ENCODE measurements at places on chromosomes 12 and 14.
A peak's percentile ranks its signal among the peaks of the same experiment; 100 is the strongest.

GRCh38 chr12:97194546-97194945 lies 268.1 kb upstream of the RMST start:
- DNase-seq: no peak

DNA sequence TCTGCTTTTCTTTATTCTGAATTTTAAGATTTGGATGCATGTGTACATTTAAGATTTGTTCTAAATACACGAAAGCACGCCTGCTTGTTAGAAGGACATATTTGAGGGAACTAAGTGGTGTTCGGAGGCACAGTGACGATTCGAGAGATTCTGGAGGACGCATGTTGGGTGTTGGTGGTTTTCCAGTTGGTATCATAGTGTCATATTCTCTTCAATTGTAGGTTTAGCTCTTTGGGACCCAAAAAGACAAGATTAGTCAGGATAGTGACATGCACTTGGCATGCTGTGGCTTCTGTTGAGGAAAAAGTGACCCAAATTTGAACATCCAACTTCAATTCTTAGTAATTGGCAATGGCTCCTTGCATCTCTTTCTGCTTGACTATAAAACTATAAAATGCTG lies 30.1 kb downstream of the PRKCH start:
- no peak for DNase-seq

DNA sequence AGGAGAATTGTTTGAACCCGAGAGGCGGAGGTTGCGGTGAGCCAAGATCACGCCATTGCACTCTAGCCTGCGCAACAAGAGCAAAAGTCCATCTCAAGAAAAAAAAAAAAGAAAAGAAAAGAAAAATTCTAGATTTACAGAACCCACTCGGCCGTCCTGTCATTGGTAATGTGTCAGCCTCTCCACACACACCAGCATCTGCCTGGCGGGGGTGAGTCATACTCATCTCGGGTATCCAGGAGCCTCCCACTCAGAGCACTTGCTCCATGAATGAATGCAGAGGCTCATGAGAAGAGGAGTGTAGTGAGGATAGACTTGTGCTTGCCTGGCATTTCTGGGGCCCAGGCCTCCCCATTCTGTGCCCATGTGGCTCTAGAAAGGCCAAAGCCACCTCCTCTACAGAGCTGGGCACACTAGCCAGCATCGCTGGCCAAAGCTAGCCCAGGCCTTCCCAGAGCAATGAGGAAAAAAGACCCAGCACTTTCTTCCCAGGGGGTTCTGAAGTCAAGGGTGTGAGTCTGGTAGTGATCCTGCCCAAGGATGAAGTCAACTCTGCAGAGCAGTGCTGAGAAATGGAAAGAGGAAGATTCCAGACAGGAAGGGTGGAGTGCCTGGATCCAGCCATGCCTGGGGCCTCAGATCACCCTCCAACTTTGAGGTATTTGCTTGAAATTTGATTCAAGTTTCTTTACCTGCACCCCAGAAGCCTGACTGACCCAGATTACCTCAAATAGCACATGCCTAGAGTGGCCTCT lies 31.2 kb upstream of the KLC1 start:
- no peak for DNase-seq

GRCh38 chr12:20248646-20249045 lies 119.7 kb upstream of the PDE3A start:
- no peak for DNase-seq

- DNase-seq: no peak
Observed at GRCh38 chr14:101737414-101738339, 23.8 kb upstream of the PPP2R5C start.

DNA sequence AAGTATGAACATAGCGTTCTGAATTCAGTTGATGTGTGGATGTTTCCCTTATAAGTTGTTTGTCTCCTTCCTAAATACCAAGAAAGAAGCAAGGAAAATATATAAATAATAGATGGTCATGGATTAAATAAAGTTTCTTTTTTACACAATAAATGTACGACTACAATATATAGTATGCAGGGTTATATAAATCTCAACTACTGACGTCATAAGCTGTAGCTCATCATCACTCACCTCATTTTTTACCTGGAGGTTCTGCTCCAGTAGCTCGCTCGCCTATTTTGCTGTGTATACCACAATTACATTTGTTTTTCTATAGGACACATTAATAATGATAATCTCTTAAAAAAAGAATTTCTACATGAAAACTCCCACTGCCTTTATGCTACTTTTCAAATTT lies 109.5 kb downstream of the NTS start:
- no peak for DNase-seq

DNA sequence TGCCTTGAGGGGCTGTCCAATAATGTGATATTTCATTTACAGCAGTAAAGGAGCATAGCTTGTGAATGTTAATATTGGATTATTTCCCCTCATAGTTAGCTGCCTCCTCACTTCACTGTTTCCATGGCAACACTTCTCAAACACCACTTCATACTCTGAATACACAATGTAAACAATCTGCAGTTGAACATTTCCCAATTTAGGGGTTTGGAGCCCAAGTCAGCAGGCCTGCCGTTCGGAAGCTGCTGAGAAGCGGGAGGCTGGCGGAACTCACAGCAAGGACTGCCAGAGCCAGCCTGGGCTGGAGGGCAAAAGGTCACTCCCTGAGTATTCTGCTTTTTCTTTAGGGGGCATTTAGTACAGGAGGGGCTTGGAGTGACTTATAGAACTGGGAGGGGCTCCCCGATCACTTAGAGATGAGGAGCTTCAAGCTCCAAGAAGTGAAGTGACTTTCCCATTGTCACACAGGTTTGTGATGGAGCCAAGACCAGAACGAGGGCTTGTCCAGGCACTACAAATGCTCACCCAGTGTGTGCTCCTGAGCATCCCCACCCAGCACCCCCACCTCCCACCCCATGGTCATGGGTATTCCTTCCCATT lies 12.1 kb upstream of the SLC24A4 start:
- DNase-seq: no peak

GRCh38 chr14:89417091-89417464 lies at the start of gene FOXN3:
FOXN3 (minus strand) TSS chr14:89417233; CDS start chr14:89412476, 4,757 bp downstream.
- DNase-seq: peak; percentile 83

DNA sequence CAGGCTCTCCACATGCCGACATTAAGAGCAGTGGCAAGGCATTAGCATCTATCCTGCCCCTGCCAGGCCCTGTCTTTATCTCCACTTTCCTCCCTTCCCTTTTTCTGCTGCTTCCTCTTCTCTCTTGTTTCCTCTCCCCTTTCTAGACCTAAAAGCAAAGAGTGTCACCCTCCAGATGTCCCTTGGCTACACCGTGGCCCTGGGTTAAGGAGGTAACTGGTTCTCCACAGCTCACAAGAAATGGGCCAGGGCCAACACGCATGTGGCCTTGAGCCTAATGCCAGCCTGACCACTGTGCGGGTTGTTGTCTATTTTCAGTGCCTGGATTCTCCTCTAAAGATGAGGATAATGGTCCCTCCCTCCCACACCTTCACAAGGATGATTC lies 41.7 kb upstream of the DDX11 start:
- DNase-seq: no peak

GRCh38 chr14:52351233-52352060 lies 37.3 kb downstream of the PTGER2 start:
- no peak for DNase-seq

- no peak for DNase-seq
Observed at GRCh38 chr14:47422191-47422590, 253.2 kb downstream of the MDGA2 start.

GRCh38 chr14:71103662-71104484 lies 196.6 kb downstream of the PCNX1 start:
- no peak for DNase-seq

- no peak for DNase-seq
Observed at GRCh38 chr12:111178181-111179081, 190.5 kb downstream of the PHETA1 start.

- DNase-seq: no peak
Observed at GRCh38 chr12:62252576-62252975, 7.6 kb upstream of the USP15 start.

GRCh38 chr14:94109915-94110250 lies 653 bp upstream of the IFI27 start:
- no peak for DNase-seq

DNA sequence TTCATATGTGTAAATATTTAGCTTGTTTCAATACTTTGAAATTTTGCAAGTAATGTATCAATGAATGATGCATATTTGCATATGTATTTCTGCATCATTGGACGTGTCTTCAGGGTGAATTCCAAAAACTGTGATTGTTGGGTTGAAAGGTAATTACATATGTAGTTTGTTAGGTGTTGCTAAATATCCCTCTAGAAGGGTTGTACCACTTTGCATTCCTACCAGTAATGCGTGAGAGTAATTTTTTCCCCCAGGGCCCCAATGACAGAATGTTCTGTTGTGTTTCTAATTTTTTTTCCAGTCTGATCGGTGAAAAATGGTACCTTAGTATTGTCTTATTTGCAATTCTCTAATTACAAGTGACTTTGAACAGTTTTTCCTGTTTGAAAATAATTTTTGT lies 408.9 kb downstream of the NAV3 start:
- DNase-seq: no peak

DNA sequence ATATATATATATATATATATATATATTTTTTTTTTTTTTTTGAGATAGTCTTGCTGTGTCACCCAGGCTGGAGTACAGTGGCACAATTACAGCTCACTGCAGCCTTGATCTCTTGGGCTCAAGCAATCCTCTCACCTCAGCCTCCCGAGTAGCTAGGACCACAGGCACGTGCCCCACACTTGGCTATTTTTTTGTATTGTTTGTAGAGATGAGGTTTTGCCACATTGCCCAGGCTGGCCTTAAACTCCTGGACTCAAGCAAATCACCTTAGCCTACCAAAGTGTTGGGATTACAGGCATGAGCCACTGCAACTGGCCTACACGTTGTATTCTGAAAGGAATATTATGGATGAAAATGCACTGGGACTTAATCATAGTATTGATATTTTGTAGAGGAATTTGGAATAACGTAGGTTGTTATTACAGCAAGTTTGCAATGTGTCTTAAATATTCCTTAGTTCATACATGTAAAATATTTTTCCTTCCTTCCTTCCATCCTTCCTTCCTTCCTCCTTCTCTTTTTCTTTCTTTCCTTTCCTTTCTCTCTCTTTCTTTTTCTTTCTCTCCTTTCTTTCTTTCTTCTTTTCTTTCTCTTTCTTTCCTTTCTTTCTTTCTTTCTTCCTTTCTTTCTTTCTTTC lies 862 bp downstream of the KLRB1 start:
- no peak for DNase-seq

DNA sequence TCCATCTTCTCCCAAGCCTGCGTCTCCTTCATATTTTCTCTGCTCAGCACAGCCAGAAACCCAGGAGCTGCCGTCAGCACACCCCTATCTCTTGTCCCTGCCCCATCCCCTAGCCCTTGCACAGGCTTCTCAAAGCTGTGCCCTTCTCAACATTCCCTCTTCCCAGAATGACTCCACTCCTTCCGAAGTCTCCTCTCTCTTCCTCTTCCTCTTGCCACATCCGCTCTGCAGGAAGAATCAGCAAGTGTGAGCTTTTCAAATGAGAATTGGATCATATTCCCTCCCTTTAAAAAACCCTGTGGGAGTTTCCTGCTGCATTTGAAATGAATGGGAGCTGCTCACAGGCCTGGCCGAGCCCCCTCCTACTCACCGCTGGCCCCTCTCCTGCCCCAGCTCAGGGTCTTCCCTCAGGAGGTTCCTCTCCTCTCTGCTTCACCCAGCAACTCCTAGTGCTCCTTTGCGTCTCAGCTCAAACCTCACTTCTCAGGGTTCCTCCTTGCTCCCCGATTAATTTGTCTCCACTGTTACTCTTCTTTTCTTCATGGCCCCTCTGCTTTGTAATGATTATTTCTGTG lies 528.5 kb upstream of the CCDC196 start:
- DNase-seq: peak; percentile 20

GRCh38 chr12:58314610-58315009 lies 373.2 kb downstream of the ATP23 start:
- no peak for DNase-seq

GRCh38 chr12:11154400-11154925 lies 16.5 kb upstream of the SMIM10L1 start:
- DNase-seq: no peak

DNA sequence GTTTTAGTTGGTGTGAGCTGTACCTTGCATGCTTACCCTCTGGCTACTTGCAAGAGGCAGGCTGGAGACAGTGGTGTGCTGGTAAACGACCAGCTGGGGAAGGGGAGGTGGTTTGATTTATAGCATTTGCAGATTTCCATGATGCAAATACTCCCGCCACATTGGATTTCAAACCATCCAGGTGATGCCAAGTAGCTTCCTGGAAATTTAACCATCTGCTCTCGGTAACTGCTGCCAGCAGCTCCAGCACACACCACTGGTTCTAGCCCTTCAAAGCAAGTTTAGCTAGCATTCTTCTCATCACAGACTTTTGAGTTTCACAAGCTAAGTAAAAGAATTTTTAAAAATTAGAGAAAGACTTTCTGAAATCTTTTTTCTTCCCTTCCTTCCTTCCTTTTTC lies 104.5 kb upstream of the AMIGO2 start:
- no peak for DNase-seq

GRCh38 chr12:19030180-19030579 lies 99.4 kb upstream of the PLEKHA5 start:
- no peak for DNase-seq

DNA sequence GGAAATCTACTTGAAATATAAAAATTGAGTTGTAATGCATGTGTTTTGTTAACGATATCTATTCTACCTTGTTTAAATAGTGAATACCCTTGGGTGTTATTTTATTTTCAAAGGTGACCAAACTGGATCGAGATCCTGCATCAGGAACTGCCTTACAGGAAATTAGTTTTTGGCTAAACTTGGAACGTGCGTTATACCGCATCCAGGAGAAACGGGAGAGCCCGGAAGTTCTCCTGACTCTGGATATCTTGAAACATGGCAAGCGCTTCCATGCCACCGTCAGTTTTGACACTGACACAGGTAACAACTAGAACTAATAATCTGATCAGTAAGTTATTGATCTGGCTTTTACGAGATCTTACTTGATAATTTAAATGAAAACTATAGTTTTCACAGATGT lies 15.9 kb downstream of the DYNC1H1 start:
- no peak for DNase-seq

DNA sequence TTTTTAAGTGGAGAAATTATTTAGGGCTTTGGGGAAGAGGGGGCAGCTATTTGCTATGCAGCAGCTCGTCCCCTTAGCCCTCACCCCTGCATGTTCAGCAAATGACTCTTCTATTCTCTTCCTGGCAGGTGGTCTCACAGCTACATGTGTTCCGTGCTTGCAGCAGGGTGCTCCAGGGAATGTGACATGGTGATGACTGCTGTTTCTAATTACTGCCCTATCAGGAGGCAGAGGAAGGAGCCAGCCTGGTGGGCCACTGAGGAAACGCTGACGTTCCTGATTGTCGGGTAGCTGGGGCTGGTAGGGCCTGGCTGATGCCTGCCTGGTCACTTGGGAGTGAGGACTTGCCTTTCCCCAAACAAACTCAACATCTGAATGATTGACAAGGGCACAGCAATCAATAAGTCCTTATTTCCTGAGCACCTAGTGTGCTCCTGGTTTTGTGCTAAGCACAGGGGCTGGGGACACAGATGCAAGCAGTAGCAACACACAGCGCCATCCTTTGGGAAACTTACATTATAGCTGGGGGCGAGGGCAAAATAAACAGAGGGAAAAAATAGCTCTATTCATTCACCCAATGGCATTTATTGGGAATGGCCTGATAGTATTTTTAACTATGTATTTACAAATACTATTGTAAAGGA lies 377.8 kb downstream of the FUT8 start:
- DNase-seq: no peak

GRCh38 chr12:72057330-72057914 lies 118.8 kb downstream of the TPH2 start:
- DNase-seq: no peak
